ENCODE measurements at places on chromosomes 13 and 19.

DNA sequence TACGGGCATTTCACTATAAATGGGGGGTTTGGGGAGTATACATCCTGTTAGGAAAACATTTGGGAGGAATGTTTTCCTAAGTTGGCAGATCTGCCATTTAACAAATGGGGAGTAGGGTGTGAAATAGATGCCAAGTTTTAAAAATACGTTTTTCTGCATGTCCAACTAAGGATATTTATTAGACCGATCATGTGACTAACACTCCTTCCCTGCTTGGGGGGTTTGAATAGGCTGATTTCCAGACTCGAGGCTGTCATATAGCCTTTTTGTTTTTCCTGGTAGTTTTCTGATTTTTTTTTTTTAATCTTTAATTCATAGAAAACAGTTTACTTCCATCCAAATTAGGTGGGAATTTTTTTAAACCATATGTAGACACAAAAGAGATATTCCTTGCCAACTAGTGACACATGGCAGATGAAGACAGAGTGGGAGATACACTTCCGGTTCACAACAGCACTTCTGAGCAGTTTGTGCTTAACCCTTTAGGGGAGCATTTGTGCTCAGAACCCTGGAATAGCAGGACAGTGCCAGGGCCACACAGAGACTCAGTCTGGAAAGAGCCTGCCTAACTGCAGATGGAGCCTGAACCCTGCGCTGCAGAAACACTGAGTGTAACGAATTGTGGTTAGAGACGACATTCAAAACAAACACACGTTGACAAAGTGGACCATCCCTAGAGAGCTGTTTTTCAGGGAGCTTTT, 5.6 kb upstream of the GATAD2A start:
- no peak for DNase-seq

GRCh38 chr13:100235311-100235901, 146.5 kb downstream of the PCCA start:
- DNase-seq = peak; percentile 61

GRCh38 chr19:35429698-35430408, 18.2 kb upstream of the FFAR2 start:
- no peak for DNase-seq

- DNase-seq = no peak
These were observed 6.3 kb downstream of the ICAM5 start for GRCh38 chr19:10295847-10296591.

- DNase-seq = no peak
These were observed 15.5 kb upstream of the KIR3DL3 start for GRCh38 chr19:54708781-54709180.

- DNase-seq = no peak
These were observed 1.3 kb downstream of the IL11 start for GRCh38 chr19:55368701-55369563.

DNA sequence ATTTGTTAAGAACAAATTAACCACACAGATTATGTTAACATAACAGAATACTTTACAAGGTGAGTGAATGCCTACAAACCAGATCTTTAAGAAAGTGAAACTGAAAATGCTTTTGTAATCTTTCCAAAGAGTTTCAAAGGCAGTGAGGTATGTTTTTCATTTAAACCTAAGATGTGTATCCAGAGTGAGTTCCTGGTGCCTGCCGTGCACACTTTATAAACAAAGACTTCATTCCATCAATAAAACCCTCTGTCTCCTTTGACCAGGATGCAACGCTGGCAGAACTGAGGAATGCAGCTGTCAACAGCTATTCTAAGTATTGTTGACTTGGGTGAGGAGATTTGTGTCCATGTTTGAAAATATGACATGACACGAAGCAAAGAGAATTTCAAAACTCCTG, 344.6 kb downstream of the DNAJC15 start:
- DNase-seq = no peak

DNA sequence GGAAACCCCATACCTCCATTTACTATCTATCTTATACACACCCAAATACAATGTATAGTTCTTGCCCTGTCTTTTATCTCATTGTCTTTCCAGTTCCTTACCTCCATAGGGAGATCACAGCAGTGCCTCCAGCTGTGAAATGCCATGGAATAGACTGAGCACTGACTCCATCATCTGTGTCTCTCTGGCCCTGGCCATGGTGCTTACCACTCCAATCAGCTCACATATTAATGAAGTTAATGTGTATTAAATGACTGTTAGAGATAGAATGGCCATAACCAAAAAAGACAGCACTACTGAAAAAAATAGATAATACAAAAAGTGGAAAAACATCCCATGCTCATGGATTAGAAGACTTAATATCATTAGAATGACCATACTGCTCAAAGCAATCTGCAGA, 240.4 kb upstream of the SOX21 start:
- no peak for DNase-seq

DNA sequence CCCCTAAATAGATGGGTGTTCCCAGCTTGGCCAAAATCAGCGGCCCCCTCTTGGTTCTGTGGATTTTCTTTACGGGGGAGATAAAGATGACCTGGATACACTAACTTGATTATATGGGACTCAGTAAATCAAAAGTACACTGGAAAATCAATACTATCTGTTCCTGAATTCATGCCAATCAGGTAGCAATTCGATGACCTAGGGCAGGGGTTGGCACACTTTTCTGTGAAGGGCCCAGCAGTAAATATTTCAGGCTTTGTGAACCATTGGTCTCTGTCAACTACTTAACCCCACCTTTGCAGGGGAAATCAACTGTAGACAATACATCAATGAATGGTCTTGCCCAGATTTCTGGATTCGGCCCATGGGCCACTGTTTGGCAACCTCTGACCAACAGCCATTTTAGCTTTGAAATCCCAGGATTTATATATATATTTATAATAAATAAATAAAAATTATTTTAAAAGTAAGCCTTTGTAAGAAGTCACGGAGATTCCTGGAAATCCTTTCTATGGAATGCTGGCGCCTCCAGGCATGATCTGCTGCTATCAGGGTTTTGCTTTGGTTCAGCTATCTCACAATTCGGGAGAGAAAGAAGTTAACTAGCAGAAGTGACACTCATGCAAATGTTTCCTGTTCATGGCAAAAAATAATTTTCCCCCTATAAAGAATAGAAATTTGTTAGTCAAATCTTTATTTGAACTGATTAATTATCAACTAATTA, 32.8 kb downstream of the SLC15A1 start:
- DNase-seq = no peak

- DNase-seq = peak; percentile 38
These were observed 4.2 kb upstream of the ZIC2 start for GRCh38 chr13:99977334-99977911.

DNA sequence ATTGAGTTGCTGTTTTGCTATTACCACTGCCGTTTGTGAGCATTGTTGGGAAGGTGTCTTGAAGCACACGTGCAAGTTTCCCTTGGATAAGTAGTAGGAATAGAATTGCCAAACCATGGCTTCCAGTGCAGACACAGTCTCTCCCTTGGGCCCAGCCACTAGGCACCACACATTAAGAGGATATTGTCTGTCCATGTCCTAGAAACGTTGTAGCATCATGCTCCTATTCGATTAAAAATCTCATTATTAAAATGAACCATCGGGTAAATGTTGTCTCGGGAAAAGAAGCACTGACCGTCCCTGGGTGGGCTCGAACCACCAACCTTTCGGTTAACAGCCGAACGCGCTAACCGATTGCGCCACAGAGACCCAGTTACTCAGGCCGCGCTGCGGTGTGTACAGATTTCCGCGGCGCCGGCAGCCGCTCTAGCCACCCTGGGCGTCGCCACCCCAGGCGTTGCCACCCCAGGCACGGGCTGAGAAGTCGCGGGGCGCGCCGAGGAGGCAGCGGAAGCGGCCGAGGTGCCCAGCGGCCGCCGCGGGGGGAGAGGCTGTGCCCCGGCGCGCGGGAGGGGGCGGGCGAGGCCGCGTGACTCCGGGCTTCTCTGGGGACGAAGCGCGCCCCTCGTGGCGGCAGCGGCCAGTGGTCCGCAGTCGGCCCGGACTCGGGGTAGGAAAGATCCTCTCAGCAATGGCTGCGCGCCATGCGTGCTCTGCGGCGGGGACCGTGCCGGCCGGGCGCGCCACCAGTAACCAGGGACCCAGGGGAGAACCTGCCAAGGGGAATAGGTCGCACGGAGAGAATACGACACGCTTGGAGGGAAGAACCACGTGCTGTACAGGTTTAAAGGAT, 56.2 kb downstream of the USPL1 start:
- DNase-seq = peak; percentile 75

- no peak for DNase-seq
These were observed 23.1 kb upstream of the EVI5L start for GRCh38 chr19:7806876-7807275.

- no peak for DNase-seq
These were observed 107.2 kb downstream of the FNDC3A start for GRCh38 chr13:49082653-49083536.

DNA sequence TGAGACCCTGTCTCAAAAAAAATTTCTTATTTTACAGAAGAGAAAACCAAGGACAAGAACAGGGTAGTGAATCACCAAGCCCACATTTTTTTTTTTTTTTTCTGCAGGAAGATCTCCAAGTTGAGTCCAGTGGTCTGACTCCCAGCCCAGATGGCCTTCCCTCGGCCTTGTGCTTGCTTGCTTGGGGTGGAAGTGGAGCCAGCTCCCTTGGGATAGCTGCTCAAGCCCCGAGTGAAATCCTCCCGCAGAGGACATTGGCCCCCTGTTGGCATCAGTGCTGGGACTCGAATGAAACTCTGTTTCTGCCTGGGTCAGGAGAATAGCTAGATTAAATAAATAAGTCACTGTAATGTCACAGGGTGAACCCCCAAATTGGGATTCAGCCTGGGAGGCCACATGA, 9.4 kb upstream of the NUP62 start:
- no peak for DNase-seq

DNA sequence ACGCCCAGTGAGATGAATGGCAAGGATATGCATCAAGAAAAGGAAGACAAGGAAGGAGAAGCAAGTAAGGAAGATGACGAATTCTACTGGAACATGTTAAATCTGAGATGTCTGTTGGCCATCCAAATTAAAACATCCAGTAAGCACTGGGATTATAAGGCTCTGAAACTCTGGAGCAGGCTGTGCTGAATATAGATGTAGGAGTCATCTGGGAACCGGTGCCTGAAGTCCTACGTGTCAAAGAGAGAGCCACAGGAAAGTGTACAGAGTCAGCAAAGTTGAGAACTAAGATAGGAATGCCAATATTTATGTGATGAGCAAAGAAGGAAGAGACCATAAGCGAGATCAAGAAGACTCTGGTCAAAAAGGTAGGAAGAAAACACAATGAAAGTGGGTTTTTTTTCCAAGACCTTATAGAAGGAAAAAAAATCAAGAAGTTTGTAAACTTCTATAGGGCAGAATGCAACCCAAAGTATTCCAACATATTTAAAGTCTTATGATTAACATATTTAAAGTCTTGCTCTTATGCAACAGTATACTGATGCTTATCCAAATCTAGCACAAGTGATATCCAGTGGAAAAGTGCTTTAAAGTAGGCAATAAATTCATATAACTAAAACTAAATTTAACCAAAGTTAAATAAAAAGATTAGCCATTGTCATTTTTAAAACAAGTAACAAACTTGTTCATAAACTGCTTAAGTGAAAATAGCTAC, 51.2 kb upstream of the EEF1AKMT1 start:
- no peak for DNase-seq
